Kidney tubule cell (primary cell): ENCODE measurements at places on chromosomes 2 and 18.

DNA sequence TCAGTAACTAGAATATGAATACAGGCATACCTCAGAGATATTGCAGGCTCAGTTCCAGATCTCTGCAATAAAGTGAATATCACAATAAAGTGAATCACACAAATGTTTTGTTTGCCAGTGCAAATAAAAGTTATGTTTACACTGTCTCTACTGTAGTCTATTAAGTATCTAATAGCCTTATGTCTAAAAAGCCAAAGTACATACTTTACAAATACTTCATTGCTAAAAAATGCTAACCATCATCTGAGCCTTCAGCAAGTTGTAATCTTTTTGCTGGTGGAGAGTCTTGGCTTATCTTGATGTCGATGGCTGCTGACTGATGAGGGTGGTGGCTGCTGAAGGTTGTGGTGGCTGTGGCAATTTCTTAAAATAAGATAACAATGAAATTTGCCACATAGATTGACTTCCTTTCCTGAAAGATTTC is 159.4 kb downstream of the MYO1B start:
- DNase-seq: no peak

DNA sequence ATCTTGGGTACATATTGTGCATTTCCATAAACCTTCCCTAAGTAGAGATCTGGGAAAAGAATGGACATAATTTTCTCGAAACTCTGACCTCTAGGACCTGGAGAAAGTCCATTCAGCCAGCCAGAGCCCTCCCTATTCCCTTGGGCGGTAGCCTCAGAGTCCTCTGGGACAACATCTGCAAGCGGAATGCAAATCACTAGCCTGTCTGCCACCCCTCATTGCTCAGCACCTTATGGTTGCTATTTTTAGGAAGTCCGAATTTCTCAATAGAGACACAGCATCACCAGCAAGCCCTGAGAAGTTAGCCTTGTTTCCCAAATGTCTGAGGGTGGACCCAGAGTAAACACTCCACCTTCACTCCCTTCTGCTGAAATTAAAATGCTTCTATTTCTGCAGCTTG is 17.6 kb upstream of the CD28 start:
- no peak for DNase-seq

GRCh38 chr2:113972766-113973165 is 82.9 kb downstream of the ACTR3 start:
- no peak for DNase-seq

DNA sequence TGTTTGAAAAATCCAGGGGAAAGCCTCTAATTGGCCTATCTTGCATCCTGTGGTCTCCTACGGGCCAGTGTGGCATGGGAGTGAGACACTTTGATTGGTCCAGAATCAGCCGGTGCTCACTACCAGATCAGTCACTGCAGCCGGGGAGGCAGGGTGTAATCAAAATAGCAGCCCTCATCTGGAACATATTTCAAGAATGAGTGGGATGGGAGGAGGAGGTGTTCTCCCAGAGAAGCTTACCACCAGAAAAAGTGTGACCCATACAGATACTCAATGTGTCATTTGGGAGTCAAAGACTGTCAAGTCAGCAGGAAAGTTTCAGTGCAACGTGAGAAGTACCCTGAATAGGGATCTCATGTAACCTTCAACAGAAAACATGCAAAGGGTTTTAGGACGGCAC is 393.9 kb upstream of the SLC14A2 start:
- DNase-seq: peak; percentile 60

DNA sequence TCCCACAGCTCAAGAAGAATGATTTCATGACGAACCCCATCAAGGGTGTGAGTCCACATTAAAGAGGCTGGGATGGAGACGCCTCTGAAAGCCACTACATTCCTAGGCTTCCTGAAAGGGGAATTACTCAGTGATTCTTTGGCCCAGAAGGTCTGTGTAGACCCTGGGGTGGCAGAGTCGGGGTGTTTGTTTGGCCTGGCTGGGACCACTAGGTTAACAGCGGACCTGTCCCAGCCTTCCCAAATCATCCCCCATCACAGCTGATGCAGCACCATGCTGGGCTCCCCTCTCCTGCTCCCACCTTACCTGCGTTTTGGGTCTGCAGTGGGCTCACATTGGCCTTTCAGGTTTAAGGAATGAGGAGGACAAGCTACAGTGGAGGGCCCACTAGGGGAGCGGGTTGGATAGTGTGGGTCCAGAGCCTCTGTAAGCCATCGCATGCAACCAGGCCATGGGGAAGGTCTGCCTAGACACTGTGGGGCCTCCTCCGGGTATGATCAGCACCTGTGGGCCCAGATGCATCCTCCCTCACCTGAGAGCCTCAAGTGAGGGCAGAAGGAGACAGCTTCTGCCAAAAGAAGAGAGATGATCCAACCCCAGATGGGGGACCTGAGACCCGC is 16.2 kb downstream of the DIPK1C start:
- DNase-seq: no peak

- peak; percentile 52 for DNase-seq
Observed at GRCh38 chr2:7612969-7613368, 695.8 kb downstream of the RNF144A start.

DNA sequence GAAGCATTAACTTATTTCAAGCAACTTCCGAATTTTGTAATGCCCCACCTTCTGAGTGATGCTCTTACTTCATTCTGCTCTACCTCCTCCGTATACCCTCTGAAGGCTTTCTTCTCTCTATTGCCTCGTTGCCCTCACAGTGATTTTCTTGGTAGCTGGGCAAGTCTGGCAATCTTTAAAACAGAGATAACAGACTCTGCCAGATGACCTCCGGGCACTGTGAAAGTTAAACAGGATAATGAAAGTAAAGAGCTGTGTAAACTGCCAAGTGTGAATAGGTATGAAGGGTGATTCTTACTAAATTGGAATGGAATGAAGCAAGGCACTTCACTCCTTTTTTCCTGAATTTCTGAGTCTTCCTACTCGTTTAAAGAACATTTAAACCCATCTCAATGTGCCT is 207.3 kb upstream of the GYPC start:
- no peak for DNase-seq
